ENCODE measurements at places on chromosomes 2 and 18. TPM values are rescaled to one million over a fixed set of nuclear protein-coding genes. Genes with fewer than 3 reads are reported as not detected.
A peak's percentile ranks its signal among the peaks of the same experiment; 100 is the strongest.

GRCh38 chr2:239997686-239998409 lies 27.3 kb downstream of the NDUFA10 start:
- no peak for DNase-seq

- no peak for DNase-seq
Observed at GRCh38 chr2:101930847-101931246, 60.9 kb upstream of the IL1R2 start.

DNA sequence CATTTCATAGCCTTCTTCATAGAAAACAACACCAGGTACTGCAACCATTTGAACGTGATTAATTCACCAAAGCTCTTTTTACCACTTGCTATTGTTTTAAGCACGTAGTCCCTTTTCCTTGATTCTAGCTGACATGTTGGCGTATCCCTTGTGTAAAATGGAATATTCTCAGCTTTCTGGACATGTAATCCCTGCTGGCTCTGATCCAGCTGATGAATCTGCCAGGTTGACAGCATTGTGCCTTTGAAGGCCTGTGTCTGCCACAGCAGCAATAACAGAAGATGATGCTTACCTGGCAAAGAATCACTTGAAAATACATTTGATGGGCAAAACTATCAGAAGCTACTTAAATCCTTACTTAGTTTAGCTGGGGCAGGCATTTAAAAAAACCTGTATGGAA lies 81.0 kb upstream of the CCDC150 start:
- DNase-seq: no peak

The SPP2 gene
- total RNA-seq: not detected

The OSBPL1A gene
- total RNA-seq: 33.7 TPM

DNA sequence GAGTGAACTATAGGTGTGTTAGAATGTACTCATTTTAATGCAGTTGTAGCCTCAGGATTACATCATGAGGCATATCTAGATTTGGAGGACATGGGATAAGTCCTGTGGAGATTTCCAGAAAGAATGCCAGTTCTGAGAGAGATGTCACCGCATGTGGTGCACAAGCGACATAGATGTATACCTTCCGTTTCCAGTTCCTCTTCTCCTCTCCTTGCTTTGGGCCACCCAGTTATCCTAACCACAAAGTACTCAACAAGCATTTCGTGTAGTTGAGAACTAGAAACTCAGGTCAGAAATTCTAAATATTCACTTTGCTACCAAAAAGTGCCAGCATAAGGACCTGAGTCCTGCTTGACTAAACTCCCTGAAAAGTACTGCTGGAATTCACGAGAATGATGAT lies 66.5 kb downstream of the KCTD18 start:
- no peak for DNase-seq

The SOX11 gene
- not detected for total RNA-seq

DNA sequence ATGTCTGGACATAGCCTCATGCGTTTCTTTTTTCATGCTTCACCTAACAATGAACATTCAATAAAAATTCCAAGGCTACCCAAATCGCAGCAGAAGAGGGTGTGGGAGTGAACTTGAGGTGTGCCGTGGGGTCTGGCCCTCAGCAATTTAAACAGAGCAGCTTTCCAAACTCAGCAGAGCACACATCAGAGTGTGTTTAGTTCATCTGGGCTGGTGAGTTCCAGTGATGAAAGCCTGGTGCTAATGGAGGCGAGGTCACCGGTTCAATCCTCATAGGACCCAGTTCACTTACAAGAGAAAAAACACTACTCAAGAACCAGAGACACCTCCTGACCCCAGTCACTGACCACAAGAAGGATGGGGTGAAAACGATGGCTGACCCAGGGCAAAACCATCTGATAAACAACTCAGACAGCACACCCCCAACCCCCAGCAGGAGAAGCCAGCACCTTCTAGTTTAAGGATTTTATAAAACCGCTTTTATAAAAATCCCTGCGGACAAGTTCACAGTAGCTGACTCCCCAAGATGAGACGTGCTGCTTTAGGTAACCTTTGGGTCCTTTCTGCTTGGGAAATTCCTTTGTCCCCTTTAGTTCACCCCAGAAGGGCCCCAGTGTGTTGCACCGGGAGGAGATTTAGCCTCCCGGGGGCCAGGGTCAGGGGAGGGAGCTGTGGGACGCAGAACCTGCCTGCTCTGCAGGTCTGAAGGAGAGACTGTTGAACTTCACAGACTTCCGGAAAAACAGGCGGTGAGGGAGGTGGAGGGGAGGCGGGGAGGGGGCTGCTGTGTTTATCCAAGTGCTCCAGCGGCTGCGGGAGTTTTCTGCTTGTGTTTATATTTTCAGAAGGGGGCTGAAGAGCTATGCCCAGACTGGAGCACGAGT lies 152.7 kb upstream of the SOX11 start:
- no peak for DNase-seq

The CD207 gene
- total RNA-seq: not detected

DNA sequence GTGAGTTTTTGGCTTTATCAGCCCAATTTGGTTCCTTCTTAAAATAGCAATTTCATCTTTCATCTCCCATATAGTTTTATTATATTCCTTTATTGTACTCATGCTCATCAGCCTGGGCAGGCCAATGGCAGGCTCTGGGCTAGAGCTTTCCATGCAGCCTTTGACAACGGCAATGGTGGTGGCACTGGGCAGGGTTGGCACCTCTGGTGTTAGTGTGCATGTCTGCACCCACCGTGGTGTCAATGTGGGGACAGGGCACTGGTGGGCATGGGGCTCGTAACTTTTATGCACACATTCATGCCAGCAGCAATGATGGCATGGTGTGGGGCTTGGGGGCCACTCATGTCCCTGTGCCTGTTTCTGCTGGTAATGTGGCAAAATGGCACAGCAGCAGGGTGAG lies 1305.4 kb downstream of the DSC3 start:
- DNase-seq: no peak

DNA sequence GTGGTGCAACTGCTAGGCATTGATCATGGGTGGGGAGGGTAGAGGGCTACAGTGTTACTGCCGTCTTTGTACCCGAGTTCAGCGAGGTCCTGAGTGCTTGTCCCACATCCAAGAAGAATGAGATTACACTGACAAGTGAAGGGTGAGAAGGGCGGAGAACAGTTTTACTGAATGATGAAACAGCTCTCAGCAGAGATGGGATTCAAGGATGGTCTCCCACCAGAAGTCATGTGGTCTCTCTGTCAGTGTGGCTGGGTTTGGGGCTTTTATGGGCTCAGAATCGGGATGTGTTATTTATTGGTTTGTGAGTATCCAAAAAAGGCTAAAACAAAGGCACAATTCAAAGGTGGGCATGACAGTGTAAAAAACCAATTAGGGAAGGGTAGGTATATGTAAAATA lies 10.8 kb upstream of the ASB1 start:
- DNase-seq: no peak

The PARD3B gene
- total RNA-seq: 7.6 TPM

The GREB1L gene
- 6.0 TPM for total RNA-seq

The PMS1 gene
- total RNA-seq: 18.6 TPM

The DNAH7 gene
- 3.8 TPM for total RNA-seq

- DNase-seq: no peak
Observed at GRCh38 chr2:11161747-11162146, 6.5 kb downstream of the SLC66A3 start.

- DNase-seq: no peak
Observed at GRCh38 chr2:205814039-205814364, 131.7 kb downstream of the NRP2 start.

- DNase-seq: peak; percentile 92
Observed at GRCh38 chr2:174263997-174264396, 15.7 kb upstream of the OLA1 start.

GRCh38 chr2:112724591-112725525 lies 4.0 kb downstream of the NT5DC4 start:
- peak; percentile 38 for DNase-seq

DNA sequence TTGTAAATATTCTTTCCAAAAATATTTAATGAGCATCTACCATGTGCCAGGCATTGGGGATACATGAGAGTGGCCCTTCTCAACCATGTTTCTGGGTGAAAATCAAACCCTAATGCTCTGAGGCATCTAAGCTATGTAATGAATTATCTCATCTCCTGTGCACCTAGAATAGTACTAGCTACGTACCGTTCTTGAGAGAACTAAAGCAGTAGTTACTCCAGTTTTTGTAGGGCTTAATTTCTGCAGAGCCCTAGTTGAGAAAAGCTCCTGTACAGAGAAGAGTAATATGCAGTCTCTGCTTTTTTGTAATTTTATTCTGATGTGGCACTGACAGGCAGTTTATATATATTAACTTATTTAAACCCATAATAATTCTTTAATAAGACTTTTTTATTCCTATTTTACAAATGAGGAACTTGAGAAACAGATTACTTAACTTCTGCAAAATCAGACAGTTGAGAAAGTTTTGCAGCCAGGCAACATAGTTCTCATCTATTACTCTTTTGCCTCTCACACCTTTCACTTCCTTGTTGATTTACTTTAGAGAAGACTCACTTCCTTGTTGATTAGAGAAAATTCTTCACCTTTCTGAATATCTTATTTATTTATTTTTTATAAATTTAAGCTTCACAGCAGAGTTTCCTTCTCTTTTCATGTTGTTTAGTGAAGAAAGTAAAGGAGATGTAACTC lies 3.1 kb downstream of the SPOPL start:
- peak; percentile 58 for DNase-seq

DNA sequence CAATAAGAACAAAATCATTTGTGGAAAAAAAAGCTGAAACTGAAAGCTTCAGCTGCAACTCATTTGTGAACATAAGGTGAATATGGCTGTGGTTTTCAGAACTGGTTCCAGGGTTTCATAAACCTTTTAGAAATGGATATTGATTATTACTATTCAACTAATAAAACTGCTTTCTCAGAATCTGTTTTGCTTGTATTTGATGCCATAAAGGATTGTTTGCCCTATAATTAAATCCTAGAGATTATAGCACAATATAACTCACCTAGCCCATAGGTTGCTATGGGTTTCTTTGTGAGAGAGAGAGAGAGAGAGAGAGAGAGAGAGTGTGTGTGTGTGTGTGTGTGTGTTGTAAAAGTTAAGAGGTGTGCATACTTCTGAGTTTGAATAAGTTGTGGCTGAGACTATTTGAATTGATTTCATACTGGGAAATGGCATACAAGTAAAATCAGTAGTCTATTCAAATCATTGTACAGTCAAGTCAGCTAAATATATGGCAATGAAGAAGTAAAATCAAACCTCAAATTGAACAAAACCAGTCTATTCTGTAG lies 339.2 kb downstream of the ARHGAP15 start:
- no peak for DNase-seq

DNA sequence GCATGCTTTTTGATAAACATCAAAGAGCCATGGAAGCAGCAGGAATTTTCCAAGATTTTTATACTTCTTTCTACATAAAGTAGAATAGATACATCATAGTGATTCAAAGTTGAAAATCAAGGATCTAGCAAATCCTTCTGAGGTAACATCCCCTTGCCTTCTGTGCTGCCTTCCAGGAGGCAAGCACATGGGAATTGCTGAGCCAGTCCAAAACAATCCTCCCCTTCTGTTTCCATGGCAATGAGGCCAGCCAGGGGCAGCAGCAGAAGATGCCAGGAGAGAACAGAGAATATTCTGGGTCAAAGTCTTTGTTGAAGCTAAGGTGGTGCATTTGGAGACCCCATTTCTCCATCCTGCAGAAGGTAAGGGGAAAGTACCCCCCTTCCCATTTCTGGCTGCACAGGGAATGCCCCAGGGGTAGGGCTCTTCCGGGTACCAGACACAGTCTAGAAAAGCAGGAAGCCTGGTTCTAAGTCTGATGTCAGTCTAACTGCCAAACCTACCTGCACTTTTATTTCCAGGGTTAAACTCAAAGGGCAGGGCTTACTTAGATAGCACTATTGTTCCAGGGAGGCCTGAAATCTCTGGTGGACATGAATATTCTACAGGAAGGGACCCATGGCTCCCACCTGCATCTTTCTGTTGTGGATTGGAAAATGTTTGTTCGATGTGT lies 22.1 kb downstream of the CENPA start:
- no peak for DNase-seq

The TTLL4 gene
- total RNA-seq: 57.1 TPM

All from PC-9 (cell line).